SW480 (cell line): ENCODE measurements at places on chromosomes 1 and 21.

- DNase-seq, result no peak
Measured at GRCh38 chr1:10776190-10776905, 20.1 kb downstream of the CASZ1 start.

DNA sequence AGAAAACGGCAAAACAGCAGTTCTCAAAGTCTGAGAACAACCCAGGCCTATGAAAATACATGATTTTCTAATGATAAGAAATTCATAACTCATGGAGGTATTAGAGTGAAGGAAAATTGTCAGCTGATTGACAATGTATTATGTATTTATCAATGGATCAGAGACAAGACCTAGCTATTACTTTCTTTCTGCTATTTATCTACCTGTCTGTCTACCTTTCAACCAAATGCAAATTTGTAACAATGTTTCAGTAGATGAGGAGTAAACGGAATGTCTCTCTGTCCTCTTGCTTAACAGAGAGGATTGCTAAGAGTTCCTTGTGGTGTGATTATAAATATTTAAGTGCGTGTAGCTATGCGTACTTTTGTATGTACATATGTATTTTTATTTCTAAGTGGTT, 568.7 kb upstream of the RGS18 start:
- DNase-seq, result no peak

DNA sequence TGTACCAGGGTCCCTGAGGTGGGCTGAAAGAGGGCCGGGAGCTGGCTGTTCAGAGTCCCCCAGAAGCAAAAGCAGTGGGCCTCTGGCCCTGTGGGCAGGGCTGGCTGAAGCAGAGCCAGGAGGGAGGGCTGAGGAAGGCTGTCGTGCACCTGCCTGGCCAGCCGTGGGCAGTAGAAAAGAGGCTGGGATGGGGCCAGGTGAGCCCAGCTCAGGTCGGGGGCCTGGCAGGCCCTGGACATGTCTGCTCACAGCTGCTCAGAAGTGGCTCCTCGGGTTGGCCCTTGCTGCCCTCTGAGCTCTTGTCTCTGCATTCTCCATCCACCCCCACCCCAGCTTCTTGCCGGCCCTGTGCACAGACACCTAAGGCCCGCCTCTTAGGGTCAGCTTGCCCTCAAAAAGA, 60.0 kb downstream of the TCP10L start:
- no peak for DNase-seq

DNA sequence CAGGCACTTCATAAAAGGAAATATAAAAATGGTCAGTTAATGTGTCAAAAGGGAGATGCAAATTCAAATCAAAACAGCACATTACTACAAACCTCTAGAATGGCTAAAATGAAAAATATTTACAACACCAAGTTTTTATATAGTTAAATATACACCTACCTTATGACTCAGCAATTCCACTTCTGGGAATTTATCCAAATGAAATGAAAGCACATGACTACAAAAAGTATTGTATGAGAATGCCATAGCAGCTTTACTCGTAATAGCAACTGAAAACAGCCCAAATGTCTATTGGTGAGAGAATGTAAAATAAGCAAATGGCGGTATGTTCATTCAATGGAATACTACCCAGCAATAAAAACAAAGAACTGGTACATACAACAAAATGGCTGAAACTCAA, 175.8 kb upstream of the SPAG17 start:
- no peak for DNase-seq

DNA sequence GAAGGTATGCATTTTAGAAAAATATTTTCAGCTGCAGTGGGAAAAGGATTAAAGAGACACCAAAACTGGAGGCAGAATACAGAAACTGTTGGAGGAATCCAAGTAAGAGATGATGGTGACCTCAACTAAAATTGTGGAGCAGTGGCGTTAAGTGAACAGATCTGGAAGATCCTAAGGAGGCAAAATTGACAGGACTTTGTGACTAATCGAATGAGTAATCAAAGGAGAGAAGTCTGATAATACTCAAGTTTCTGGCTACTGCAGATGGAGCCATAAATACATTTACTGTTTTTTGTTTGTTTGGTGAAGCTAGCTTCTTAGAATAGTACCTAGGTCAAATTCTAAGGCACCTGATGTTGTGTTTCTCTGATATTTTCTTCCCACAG, 3.1 kb downstream of the CTBS start:
- no peak for DNase-seq

GRCh38 chr1:232162001-232162400, 467.9 kb downstream of the SIPA1L2 start:
- DNase-seq, result no peak

GRCh38 chr1:46034601-46035516, 97.6 kb downstream of the PIK3R3 start:
- DNase-seq, result no peak

- DNase-seq, result no peak
Measured at GRCh38 chr1:168372861-168373371, 92.2 kb downstream of the TBX19 start.

DNA sequence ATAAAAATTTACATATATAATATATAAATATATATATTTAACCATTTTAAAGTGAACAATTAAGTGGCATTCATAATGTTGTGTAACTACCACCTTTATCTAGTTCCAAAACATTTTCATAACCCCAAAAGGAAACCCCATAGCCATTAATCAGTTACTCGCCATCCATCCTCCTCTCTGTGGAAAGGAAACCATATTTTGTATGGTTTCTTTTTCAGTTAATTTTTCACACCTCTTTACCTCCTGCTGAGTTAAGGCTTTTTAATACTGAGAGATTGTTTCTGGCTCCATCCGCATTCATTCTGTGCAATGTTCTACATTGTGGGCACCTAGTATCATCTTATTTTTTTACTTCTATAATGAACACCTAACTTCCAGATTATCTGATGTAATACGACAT, 512.1 kb downstream of the LMO4 start:
- no peak for DNase-seq

DNA sequence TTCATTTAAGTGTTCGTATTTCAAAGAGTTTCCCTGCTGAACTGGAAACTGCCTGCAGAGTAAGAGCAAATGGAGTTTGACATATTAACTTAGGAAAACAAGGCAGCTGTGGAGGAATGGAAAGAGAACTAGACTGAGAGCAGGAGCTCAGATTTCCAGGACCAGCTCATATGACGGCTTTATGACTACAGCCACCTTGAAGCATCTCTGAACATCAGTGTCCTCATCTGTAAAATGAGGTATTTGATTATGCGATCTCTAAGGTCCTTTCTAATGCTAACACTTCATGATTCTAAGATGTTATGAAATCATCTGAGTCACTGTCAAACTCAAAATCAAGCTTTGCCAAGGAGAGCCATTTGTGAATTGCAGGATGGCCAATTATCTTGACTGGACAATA, 112.3 kb downstream of the PRRX1 start:
- DNase-seq, result no peak
